RPMI7951 (cell line): ENCODE measurements at places on chromosomes 2 and 18.
A peak's percentile ranks its signal among the peaks of the same experiment; 100 is the strongest.

DNA sequence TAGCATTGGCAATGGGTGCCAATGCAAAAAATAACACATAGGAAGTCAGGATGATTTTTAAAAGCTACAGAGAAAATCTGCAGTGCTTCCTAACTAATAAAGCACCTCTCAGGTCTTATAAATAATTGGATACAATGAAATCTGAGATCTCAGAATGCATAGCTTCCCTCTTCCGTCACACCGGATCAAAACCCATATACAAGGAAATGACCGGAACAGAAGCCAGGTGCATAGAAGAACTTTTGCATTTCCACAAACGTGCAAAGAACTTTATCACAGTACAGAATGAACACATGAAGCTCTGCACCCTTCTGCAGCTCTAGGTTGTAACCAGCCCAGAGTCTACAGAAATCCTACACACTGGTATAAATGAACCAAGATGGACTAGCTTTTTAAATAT, 145.4 kb downstream of the TCF4 start:
- no peak for DNase-seq

DNA sequence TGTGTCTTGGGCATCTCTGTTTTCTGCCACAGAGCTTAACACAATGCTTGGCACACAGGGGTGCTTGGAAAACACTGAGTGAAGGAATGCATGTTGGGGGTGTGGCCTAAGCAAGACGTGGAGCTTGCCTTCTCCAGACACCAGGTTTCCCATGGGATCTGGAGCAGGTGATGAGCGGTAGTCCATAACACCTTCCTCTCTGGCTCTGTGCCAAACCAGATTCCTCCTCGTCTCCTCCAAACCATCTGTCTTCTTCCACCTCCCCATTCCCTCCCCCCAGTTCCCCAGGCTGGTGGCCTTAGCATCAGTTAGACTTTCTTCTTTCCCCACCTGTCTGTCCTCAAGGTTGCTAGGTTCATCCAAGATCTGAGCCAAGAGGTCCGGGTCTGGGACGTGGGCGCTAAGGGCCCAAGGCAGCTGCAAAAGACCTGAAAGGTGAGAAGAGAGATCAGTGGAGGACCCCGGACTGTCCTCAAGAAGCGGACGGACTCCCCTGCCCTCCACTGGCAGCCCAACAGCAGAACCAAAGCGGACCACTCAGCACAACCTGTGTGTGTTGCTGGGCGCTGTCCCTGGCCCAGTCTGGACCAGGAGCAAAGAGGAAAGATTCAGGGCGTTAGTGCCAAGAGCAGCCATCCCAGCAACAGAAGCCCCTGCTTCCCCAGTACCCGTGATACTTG, 1.2 kb upstream of the ITM2C start:
- no peak for DNase-seq

DNA sequence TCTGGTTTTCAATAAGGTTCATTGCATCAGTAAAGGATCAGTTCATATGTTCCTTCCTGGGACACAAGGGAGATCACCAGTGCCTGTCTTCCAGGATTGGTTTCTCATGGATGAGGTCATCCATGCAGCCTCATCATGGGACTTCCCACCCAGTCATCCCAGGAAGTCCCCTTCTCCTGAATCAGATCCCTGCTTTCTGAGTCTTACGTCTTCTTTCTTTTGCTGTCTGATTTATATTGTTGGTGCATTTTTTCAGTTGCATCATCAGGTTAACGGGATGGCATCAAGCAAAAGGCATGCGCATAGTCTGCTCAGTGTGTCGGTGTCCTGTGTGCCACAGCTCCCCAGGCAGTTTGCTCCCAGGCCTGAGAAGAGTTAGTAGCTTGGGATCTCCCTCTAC, 105.9 kb downstream of the SOX11 start:
- DNase-seq: no peak

DNA sequence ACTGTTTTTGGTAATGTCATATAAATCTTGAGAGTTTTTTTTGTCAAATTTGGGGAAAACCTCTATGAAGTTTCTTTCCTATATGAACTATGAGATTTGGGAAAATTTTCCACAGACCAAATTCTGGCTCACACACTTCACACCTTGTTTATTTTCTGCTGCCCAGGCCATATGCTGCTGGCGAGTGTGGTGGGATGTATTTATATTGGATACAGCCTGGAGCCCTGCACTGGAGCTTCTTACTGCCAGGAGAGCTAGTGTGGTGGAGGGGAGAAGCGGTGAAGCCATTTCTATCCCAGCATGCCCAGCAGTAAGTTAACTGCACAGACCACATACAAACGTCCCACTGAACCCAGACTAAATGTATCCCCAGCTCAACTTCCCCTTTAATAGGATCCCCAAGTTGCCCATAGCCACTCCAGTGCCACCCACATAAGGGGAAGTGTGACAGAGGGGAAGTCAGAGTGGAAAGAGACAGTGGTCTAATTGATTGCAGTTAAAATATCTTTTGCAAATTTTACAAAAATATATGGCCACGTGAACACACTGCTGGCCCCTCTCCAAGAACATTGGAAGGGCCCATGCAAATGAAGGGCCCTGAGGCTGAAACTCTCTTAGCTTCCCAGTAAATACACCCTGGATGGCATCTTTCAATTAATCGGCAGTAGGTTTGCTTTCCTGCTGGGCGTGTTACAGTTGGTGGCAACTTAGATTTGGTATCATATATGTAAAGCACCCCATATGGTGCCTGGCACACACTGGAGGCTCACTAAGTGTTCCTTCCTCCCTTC, 146.6 kb upstream of the ITGA6 start:
- no peak for DNase-seq

GRCh38 chr2:187329586-187329985, 118.5 kb downstream of the CALCRL start:
- no peak for DNase-seq

DNA sequence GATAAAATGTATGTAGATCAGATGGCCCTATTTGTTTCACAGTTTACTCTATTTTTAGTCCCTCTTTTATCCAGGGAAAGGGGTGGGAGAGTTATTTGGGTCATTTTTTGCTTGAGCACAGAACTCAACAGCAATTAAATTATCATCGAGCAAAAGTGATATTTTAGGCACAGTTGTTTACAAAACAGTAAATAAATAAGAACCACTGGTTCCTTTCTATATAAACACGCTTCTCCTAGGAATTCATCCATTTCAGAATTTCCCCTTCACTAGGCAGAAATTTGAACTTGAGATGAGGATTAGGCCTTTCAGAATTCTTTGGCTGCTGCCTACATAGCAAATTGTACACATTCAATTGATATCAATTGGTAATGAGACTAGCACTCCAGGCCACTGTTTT, 812.4 kb downstream of the CNTNAP5 start:
- no peak for DNase-seq

GRCh38 chr18:77065221-77065981, 67.2 kb downstream of the MBP start:
- DNase-seq: peak; percentile 91

DNA sequence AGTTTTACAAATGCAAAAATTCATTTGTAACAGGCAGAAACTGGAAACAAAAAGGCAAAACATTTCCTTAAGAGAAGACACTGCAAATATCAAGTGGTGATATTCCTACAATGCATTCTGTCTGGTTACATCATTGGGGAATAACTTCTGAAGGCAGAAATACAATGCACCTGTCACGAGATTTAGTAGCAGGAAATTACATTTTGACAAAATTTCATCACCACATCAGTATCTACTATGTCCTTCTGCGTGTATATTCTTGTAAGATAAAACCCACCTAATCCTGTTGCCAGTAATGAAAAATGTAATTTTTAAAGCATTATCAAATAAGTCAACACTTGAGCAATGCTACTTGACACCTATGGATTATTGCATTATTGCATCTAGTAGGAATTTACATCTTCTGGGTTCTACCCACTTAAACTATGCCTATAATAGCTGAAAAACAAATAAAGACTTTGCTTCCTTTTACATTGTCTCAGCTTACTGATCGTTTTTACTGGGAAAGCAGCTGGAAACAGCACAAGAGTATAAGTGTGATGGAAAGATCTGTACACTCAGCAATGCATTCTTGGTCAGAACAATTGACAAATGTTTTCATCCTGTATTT, 59.5 kb downstream of the IRS1 start:
- DNase-seq: no peak

- no peak for DNase-seq
Measured at GRCh38 chr2:166188084-166188483, 60.3 kb upstream of the SCN1A start.

- DNase-seq: peak; percentile 78
Measured at GRCh38 chr2:134137182-134137611, 116.7 kb upstream of the MGAT5 start.

DNA sequence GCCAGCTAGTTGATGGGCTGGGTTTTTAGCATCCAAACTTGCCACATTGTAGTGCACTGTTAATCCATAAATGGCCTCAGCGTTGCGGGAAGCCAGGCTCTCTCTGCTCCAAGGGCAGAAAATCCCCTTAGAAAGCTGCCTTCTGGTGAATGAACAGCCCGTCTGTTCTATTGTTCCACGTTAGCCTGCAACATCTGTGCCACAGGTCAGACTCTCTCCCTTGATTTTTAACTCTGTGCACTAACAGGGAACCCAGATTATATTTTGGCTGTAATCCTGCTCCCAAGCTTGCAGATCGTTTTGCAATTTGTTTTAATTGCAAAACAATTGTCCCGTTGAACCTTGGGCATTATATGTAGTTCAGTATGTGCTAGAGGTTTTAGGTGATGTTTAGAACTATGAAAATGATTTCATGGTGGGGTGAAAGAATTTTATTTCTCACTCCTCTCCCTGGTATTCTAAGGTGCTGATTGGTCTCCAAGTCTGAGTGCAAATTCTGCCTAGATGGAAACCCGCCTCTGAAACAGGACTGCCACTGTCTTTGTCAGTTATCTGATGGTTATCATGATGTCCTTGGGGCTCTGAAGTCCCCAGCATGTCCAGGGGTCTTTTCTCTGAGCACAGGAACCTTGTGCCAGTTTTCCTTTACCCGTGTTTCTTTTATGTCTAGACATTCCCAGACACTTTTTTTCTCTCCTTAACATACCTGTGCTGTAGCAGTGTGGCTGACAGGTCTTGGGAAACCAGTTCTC, 106.6 kb downstream of the MAP4K4 start:
- no peak for DNase-seq

DNA sequence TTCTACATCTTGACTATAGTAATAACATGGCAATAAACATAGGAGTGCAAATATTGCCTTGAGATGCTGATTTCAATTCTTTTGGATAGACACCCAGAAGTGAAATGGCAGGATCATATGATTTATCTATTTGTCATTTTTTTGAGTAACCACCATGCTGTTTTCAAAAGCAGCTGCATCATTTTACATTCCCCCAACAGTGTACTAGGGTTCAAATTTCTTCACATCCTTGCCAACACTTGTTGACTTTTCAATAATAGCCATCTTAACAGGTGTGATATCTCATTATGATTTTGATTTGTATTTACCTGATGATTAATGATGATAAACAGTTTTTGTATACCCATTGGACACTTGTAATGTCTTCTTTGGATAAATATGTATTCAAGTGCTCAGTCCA, 90.8 kb downstream of the STRADB start:
- DNase-seq: no peak

DNA sequence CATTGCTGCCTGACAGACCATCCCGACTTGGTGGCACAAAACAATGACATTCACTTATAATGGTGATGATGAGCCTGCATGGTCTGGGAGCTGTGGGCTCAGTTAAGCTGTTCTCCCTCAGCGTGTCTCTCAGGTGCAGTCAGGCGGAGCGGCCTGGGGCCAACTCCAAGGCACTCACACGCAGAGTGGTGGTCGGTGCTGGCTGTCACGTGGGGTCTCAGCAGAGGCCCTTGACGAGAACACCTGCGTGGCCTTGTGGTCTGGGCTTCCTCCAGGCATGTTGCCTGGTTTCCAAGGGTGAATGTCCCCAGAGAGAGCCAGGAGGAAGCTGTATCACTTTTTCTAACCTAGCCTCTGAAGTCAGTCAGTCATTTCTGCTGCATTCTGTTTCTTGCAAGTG, 29.8 kb downstream of the ARMC9 start:
- DNase-seq: no peak

GRCh38 chr2:213189001-213189899, 37.8 kb upstream of the IKZF2 start:
- peak; percentile 69 for DNase-seq

GRCh38 chr2:237455764-237456163, 31.3 kb upstream of the MLPH start:
- no peak for DNase-seq

GRCh38 chr2:16012626-16013358, 72.4 kb downstream of the MYCN start:
- no peak for DNase-seq

- DNase-seq: no peak
Measured at GRCh38 chr2:1602278-1603010, 141.9 kb downstream of the PXDN start.

DNA sequence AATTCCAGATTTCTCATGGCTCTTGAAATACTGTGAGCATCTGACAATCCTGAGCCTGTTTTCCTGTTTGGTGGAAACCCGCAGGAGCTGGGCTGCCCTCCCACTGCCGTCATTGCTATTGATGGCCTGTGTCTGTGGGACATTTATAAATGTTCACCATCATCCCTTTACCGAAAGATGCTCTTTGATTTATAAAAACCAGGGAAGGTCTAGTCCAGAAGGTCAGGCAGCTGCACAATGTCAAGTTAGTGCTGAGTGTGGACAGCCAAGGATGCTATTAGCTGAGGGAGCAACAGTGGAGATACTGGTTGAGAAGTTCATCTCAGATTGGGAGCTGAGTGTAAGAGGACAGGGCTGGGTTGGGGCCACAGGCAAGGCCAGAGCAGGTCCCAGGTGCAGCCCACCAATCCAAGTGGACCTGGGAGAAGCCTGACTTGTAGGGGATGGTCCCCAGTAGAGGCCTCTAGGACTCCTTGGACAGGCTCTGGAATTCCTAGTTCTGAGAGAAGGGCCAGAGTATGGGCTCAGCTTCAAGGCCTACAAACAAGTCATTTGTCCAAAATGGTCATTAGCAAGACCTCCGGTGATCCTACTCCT, 55.1 kb downstream of the COPS8 start:
- no peak for DNase-seq

DNA sequence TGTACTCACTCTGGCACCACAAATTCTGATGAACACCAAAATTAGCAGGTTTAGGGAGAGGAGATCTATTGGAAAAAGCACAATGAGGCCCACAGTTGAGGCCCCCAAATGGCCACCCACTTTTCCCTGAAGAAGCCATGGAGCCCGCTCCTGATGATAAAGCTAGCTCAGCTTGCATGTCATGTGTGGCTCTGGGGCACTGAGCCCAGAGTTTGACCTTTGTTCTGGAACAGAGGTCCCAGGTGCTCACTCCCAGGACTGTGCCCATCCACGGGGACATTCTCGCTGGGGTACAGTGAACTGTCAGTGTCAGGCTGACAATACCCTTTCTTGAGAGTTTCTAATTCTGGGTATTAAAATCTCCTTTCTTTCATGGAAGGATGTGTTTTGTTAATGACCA, 36.2 kb downstream of the XDH start:
- DNase-seq: no peak

DNA sequence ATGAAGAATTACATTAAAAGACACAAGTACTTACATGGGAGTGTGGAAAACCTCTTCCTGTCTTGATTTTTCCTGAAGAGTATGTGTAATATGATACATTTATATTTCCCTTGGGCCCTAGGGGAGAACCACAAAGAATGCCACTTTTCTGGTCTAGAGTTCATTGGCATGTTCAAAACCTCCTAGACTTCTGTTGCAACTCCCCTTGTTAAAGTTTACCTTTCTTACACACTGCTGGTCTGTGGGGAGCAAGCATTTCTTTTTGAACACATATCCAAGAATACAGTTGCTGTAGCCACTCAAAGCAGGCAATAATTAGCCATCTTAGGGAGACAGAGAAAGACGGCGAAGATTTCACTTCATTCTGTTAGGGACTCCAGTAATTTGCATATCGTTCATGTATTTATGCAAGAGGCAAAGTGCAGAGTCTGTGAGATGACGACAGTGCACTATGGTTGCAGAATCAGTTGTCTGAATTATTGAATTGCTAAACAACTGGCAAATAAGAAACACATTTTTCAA, 103.5 kb downstream of the NOL4 start:
- DNase-seq: peak; percentile 9
